ENCODE measurements at places on chromosomes 7 and 10.

DNA sequence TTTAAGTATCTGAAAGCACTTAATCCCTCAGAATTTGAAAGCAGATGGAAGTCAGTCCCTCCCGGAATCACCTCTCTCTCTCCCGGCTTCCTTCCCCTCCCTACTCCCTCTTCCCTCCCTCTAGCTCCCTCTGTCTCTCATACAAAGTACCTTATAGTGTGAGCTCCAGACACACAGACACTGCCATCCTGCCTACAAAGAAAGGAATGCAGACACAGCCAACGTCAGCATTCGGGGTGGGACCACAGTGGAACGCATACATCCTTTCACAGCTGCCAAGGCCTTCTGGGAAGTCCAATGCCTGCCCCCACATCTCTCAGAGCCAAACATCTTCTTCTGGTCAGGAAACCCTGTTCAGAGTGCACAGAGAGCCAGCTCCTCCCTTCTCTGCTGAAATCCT, 9.3 kb downstream of the NOD1 start:
- no peak for DNase-seq

GRCh38 chr7:117163101-117163500, 159.8 kb downstream of the WNT2 start:
- DNase-seq, result no peak

DNA sequence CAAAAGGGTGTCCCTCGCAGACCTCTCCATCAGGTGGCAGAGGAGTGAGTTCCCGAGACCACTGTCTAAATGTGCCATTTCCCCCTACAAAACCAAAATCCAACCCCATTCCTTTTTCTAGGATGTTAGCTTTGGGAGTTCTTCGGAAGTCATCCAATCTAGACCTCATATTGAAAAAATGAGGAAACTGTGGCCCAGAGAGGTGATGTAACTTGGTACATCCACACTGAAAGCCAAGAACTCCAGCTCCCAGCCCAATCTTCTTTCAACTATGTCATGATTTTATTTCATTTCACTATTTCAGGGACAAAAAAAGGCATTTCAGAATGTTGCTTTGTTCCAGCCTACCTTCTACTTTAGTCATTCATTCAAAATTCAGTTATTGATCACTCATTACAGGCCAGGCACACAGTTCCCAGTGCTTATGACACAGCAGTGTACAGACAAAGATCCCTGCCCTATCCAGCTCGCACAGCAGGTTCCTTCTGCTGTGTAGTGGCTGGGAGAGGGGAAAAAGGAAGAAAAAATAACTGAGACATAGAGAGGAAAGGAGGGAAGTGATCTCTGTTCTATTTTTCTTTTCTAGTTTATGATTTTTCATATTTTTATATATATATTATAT, 35.8 kb downstream of the SCRN1 start:
- no peak for DNase-seq

GRCh38 chr7:8615019-8615418, 181.6 kb downstream of the NXPH1 start:
- no peak for DNase-seq

DNA sequence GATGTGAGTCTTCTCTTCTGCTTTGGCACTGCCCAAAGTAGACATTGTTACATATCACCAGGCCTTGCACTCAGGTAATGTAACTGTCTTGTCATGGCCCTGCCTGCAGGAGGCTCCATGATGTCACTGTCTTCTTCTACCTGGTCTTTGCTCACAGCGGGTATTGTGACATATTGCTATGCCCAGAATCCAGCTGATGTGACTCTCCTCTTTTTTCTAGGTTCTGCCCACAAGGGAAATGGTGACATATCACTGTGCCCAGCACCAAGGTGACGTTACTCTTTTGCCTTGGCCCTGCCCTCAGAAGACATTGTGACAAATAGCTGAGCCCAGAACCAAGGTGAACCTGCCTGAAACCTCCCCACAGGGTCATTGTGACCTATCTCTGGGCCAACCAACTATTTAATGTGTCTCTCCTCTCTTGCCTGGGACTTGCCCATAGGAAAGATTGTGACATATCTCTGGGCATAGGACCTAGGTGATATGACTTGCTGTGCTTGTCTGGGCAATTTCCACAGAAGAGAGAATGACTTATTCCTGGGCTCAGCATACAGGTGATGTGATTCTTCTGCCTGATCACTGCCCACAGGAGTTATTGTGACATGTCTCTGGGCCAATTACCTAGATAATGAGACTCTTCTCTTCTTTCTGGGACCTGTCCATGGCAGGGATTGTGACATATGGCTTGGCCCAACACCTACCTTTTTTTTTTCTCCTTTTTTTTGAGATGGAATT, 26.5 kb upstream of the ZNF107 start:
- no peak for DNase-seq

GRCh38 chr7:17939606-17940301, 540 bp downstream of the SNX13 start:
- DNase-seq, result peak; percentile 49

- no peak for DNase-seq
These were observed 633.4 kb downstream of the PARD3 start for GRCh38 chr10:34181553-34182300.

- no peak for DNase-seq
These were observed 58.0 kb downstream of the ANKIB1 start for GRCh38 chr7:92303761-92304160.

GRCh38 chr7:24213311-24213710, 70.7 kb upstream of the NPY start:
- no peak for DNase-seq

All from activated CD4-positive, alpha-beta T cell treated with anti-CD3 and anti-CD28 coated beads for 4 hours (primary cell).